Large intestine (tissue), 12 donors: ENCODE measurements at places on chromosomes 2 and 18. TPM values are rescaled to one million over a fixed set of nuclear protein-coding genes. Genes with fewer than 3 reads are reported as not detected.

MPP4 gene
- 0.24 TPM for polyA plus RNA-seq

DNA sequence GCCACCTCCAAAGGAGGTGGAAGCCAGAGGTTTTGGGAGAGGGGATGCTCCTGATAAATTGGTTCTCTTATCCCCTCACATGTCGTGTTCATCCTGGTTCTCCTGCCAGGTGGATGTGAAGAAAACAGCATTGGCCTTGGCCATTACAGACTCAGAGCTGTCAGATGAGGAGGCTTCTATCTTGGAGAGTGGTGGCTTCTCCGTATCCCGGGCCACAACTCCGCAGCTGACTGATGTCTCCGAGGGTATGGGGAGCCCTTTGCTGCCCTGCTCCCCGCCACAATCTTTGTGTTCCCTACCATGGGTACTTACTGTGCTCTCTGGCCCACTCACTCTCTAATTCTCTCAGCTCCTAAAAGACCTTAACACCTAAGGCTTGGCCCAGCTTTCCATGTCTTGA, 3.5 kb downstream of the RETREG2 start:
- no peak for DNase-seq

- no peak for DNase-seq
Observed at GRCh38 chr2:47516360-47517104, 113.6 kb downstream of the MSH2 start.

- DNase-seq = no peak
Observed at GRCh38 chr2:176156807-176157498, at the start of gene HOXD3. TSS of gene HOXD3 (plus strand) at chr2:176157307. CDS start at chr2:176169115, 11,808 bp downstream.

GRCh38 chr2:69018678-69019095, 5.7 kb downstream of the ANTXR1 start:
- DNase-seq = no peak

GRCh38 chr18:79542876-79543750, 136.5 kb upstream of the CTDP1 start:
- DNase-seq = no peak

DNA sequence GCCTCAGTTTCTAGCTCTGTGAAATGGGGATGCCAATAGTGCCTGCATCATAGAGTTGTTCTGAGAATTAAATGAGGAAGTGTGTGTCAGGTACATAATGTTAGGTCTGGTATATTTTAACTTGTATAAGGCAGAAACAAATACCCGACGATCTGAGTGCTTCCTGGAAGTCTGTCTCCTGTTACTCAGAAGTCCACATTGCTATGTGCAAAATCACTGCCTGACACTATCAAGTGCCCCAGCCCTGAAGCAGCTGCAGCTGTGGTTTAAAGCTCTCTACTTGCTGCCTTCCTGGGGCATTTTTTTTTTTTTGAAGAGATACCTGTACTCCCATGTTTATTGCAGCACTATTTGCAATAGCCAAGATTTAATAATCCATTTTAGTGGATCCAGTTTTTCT, 125.3 kb downstream of the SLC4A3 start:
- DNase-seq = no peak

DNA sequence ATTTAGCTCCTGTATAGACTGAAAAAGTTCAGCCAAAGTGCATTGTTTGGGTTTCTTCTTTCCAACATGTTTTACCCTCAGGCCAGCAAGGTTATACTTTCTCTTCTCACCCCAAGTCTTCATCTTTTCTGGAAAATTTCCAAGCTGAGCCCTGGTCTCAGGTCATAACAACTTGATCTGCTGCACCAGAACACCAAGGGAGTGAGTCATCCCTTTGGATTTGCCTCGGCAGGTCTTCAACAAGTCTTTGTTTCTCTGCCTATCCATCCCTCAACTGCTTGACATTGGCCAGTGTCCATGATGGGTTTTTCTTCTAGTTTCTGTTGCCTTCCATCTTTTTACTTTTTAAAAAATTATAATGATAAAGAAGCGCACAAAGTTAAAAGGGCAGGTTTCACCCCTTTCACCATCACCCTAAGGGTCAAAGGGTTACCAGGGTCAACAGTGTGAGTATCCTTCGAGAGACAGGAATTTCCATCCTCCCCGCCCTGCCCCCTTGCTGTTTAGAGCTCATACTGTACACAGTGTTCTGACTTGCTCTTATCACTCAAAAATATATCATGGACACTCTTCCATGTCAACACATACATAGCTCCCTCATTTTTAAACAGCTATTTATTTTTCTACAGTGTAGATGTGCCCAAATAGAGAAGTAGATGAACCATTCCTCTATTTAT, 5.7 kb upstream of the SPATS2L start:
- no peak for DNase-seq

DNA sequence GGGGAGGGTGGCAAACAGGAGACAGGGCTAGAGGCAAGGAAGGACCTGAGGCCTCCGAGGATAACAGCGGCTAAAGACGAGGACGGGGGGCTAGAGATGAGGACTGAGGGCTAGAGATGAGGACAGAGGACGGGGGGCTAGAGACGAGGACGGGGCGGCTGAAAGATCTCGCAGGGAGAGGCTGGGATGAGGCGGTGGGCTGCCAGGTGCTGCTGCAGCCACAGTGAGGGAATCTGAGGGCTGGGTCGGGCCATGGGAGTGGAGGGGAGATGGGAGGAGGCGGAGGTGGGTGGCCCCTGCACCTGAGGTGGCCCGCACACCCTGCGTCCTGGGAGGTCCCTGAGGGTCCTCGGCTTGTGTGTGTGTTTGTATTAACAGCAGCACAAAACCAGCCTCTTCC, 350.2 kb upstream of the SALL3 start:
- DNase-seq = no peak

IL1A gene
- polyA plus RNA-seq = 0.09 TPM

GRB14 gene
- polyA plus RNA-seq = 8.7 TPM

LRRTM1 gene
- 3.1 TPM for polyA plus RNA-seq

GRCh38 chr2:163252199-163252598, 413.6 kb upstream of the KCNH7 start:
- no peak for DNase-seq

AQP12A gene
- polyA plus RNA-seq = 5.0 TPM
